ENCODE measurements at places on chromosomes 5 and 9. TPM values are rescaled to one million over a fixed set of nuclear protein-coding genes. Genes with fewer than 3 reads are reported as not detected.

GRCh38 chr5:77751328-77752023 lies 24.7 kb downstream of the TBCA start:
- H3K27me3 ChIP-seq = no peaks in the 10 kb centered on the region
- no peak overlapping the region for H3K27ac ChIP-seq
- H3K4me1 ChIP-seq = peaks cover 6% of the 10 kb centered on the region
- H3K36me3 ChIP-seq = peaks cover 21% of the 10 kb centered on the region

Gene BRD8
- 77.8 TPM for total RNA-seq

- peak overlapping the region; percentile 15 for H3K4me3 ChIP-seq
- no peak for DNase-seq
- peaks cover 5% of the 10 kb centered on the region for H3K4me1 ChIP-seq
- peak overlapping the region; percentile 81 for H3K27ac ChIP-seq
- H3K27me3 ChIP-seq = no peaks in the 10 kb centered on the region
- no peaks in the 10 kb centered on the region for H3K36me3 ChIP-seq
Observed at GRCh38 chr9:12923468-12924009, 148.7 kb downstream of the LURAP1L start.

Gene C5orf46
- not detected for total RNA-seq

DNA sequence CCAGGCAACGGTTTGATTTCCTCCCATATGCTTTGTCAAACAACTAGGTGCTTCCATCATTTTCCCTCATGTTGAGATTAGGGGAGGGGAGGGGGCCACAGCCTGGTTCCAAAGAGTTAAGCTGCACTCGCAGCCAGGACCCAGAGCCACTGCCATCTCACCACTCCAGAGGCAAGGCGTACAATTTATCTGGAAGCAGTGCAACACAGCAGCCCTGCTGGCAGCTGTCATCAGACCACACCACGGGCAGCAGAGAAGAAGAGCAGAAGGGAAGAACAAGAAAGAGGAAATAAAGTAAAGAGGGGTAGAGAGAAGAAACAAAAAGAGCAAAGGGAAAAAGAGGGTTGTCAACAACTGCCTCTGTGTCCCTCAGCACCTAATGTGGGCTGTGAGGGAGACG lies 38.9 kb downstream of the MED27 start:
- no peak for DNase-seq
- peaks cover 4% of the 10 kb centered on the region for H3K36me3 ChIP-seq
- no peaks in the 10 kb centered on the region for H3K27me3 ChIP-seq
- H3K27ac ChIP-seq = peak overlapping the region; percentile 54

DNA sequence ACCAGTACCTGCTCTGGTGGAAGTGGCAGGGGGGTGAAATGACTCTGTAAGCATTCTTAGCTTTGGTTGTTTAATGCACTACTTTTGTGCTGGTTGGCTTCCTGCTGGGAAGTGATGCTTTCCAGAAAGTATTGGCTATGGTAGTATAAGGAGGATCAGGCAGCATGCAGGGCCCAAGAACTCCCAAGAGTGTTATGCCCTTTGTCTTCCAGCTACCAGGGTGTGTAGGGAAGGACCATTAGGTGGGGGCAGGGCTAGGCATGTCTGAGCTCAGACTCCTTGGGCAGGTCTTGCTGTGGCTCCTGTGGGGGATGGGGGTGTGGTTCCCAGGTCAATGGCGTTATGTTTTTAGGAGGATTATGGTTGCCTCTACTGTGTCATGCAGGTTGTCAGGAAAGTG lies 135.8 kb upstream of the TRPC7 start:
- no peak overlapping the region for H3K27ac ChIP-seq
- no peaks in the 10 kb centered on the region for H3K27me3 ChIP-seq
- no peak for DNase-seq
- no peaks in the 10 kb centered on the region for H3K4me1 ChIP-seq
- H3K36me3 ChIP-seq = no peaks in the 10 kb centered on the region

GRCh38 chr9:99326112-99326916 lies 104.2 kb downstream of the SEC61B start:
- no peak overlapping the region for H3K4me3 ChIP-seq
- H3K36me3 ChIP-seq = no peaks in the 10 kb centered on the region
- H3K27ac ChIP-seq = no peak overlapping the region
- peaks cover 11% of the 10 kb centered on the region for H3K27me3 ChIP-seq
- DNase-seq = no peak

Gene C1QTNF2
- 0.31 TPM for total RNA-seq

Gene SLC1A3
- total RNA-seq = 15.3 TPM

All from type B pancreatic cell (in vitro differentiated cells).